NB4 (cell line): ENCODE measurements at places on chromosomes 2 and 18.

DNA sequence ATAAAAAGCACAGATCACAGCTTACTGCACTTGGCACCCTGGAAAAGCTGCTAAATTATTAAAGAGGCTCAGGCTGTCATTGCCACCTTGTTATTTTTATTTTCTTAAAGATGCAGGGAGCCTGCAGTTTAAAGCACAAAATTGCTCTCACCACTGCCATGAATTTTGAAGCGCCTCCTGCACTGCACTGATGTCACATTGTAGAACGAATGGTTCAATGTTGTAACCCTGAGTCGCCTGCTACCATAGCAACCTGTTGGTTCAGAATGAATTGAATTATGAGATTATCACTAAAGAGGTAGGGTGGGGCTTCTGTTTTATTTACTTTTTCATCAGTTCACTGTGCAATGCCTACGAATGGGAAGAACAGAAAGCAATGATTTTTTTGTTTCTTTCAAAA lies 16.5 kb downstream of the SCG2 start:
- no peak for DNase-seq

DNA sequence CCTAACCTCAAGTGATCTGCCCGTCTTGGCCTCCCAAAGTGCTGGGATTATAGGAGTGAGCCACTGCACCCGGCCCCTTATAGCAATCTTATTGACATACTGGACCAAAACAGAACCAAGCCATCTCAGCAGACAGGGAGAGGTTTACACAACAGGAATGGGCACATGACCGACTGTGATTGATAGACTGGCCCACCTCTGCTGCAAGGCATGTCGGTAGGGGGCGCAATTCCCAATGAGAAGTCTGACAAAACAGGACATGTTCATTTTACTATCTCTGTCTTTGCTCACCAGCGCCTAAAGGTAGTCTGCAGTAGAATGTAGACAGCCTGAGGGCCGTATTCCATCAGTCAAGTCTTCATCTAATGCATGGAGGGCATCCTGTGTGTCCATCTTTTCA lies 2.0 kb downstream of the LYPD6B start:
- DNase-seq: peak; percentile 84

- DNase-seq: no peak
These were observed 277.3 kb upstream of the HDAC4 start for GRCh38 chr2:239678186-239678490.

GRCh38 chr2:242054406-242054805 lies 184.9 kb downstream of the RTP5 start:
- no peak for DNase-seq

- DNase-seq: no peak
These were observed 96.8 kb upstream of the ARL4C start for GRCh38 chr2:234593636-234594035.

DNA sequence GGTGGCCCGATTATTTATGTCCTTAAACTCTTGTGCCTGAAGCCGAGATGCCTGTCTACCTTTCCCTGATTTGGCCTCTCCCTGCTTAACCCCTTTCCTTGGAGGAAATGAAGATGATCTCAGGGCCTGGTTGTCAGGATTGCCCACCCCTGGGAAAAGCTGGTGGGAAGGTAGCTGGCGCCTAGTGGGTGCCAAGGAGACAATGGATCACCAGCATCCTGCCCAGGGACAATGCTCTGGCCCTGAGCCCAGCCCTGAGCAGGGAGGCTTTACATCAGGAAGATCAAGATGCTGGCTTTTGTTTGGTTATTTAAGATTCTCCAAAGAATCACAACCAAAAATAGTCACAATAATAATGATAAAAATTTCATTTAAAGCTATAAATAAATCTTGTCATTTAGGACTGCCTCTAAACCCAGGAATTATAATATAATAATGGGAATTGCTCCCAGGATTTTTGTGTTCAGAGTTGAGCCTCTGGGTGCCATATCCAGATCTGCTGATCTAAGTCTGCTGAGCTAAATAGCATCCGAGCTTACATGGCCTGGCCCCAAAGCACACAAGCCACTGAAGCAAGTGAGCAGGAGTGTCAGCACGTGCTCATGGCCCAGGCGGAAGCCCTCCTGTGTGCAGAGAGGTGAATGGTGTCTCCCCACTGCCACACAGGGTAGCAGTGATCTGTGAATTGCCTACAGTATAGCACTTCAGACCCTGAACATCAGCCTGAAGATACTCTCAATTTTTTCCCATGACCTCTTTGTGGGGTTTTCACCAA lies 57.8 kb upstream of the MAP3K20 start:
- no peak for DNase-seq

DNA sequence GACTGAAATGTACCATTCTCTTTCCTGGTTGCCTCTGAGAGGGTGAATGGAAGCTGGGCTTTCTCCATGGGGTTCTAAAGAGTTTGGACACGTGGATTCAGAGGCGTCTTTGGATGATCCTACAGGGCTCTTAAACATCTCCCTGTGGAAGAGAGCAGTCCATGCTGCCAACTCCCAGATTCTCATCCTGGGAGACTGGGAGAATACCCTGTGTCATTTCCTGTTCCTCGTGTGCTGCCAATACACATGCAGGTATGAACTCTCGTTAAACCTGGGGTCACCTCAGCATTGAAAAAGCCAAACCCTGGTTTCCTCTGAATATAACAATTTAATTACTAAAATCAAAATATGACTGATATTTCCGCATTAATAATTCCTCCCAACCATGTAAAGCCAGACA lies 73.3 kb upstream of the NT5C1B start:
- DNase-seq: no peak

GRCh38 chr2:239297142-239298004 lies 103.4 kb downstream of the HDAC4 start:
- no peak for DNase-seq

DNA sequence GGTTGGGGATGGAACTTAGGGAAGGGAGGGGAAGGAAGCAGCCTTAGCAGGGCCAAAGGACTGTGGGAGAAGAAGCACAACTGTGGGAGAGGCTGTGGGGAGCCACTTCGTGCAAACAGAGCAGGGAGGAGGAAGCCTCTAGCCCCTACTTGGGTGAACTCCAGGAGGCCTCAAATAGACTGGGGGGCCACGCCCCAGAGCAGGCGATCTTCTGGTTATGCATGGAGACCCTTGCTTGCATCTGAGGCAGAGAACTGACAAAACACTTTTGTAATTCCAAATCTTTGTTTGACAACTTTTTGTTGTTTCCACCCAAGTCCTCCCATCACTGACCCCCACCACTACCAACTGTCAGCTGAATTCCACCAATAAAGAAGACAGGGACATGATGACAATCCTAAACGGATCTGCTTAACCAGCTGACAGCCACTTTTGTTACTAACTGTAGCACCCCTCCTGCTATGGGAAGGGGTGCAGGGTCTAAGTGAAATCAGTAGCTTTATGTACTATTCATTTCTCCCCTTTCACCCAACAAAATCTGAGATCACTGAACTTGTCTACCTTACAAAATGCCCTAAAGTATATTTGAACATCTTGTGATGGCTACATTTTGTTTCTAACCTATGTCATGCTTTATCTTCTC lies 80.5 kb upstream of the CPO start:
- no peak for DNase-seq

DNA sequence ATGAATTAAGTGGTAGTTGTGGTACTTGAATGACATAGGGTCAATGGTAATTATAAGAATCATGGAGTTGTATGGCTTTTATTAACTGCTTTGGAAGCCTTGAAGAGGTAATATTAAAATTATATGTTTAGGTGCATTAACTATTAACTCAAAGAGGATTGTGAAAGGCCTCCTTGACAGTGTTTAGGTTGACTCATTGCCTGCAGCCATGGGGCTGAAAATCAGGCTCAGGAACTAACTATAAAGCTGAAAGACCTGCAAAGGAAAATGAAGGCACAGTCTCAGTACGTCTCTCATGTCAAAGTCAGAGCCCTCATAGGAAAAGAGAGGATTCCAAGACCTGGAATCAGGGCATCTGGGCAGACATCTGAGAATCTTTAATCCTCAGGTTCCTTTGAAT lies 31.0 kb downstream of the CACNB4 start:
- no peak for DNase-seq

GRCh38 chr2:126907671-126908070 lies 9.0 kb downstream of the TEX51 start:
- DNase-seq: no peak

DNA sequence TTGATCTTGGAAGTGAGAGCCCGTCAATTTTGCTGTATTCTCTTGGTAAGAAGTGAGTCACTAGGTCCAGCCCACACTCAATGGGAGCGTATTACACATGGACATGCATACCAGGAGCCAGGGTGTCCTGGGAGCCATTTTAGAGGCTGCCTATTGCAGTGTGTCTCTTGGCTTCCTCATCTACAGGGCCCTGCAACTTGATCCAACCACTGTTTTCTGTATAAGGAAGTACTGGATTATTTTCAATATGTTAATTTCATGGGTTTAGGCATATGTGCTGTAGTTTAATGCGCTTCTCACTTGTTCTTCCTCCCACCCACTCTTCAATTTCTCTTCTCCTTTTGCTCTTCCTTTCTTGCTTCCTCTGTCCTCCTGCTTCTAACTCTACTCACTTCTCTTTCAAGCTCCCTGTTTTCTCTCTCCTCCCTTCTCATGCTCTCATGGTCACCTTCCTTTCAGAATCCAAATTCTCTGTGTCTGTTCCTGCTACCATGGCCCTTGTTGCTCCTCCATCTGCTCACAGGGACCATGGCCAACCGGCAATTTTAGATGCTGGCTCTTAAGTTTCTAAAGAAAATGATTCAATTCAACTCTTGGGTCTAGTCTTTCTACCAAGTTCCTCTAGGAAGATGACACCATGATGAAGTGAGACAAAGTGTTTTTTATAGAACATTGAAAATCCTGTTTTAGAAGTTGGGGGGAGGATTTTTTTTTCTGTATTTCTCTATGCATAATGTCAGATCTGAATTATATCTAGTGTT lies 152.0 kb upstream of the ZEB2 start:
- DNase-seq: peak; percentile 56

GRCh38 chr2:151543876-151544275 lies 134.2 kb downstream of the RIF1 start:
- no peak for DNase-seq

DNA sequence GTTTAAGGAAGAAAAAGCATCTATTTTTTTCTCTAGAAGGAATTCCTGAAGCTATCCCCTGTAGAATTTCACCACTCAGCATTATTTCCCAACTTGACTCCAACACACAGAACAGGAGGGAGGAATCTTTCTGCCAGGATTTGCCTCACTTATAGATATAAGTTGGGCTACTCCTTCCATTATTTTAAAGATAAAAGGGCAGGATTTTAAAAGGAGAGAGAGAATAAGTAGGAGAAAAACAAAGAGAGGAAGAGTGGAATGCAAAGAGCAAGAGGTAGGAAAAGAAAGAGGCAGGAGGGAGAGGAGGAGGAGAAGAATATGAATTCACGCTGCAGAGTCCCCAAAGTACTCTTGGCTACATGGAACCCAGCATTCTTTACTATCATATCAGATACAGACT lies 182.5 kb downstream of the TCF4 start:
- DNase-seq: no peak

DNA sequence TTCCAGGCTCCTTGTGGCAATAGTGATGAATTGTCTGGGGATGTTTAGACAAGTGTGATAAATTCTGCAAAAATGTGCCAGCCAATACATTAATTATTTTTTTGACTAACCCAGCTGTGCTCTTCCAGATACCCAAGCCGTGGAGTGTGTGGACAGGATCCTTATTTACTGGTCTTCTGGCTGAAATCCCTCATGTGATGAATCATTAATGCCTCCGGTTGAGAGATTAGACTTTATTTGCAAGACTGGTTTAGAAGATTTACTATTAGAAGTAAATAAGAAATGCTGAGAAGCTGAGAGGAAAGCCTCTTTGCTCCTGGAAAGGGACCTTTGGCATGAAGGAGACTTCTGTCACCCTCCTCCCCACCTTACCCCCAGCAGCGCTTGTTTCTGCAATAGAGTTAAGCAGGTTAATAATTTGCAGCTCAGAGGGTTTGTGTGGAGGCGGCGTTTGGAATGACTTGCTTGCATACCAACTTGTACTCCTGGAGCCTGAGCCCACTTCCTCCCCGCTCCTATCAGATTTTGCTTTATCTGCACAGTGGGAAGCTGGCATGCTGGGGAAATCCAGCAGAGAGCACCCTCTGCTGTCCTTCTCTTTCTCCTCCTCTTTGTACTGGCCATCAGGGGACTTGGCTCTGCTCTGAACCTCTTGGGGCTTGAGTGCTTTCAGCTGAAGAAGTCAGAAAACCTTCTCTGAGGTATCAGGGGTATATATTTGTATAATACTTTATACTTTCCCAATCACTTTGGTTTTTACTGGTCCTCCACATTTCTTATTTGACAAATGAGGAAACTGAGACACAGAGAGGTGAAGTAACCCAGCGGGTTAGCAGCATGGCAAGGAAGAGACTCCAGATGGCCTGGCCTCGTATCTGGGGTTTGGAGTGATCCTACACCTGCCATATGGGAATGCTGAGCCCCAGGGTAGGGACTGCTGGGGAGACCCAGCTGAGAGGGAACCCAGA lies 16.3 kb downstream of the SLC3A1 start:
- DNase-seq: peak; percentile 71

DNA sequence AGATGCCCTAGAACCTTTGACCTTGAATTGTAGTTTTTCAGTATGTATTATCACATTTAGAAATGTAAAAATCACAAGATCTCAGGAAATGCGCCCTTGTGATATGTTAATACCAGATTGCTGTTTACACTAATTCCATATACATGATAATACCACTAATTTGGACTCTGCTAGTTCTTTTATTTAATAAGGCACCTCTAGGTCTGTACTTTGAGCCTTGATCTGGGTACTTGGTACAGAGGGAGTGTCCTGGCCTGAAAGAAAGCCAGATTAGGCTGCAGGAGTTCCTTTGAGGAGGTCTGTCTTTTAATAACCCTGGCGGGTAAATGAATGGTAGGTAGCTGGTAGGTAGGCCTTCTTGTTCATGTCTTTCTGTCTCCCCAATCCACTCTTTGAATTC lies 26.3 kb downstream of the PLEKHA3 start:
- DNase-seq: no peak

- no peak for DNase-seq
These were observed 63.4 kb downstream of the SMAD7 start for GRCh38 chr18:48887294-48887904.

- DNase-seq: peak; percentile 71
These were observed 430.6 kb upstream of the ID2 start for GRCh38 chr2:8251291-8251690.

GRCh38 chr2:239629926-239630617 lies 229.3 kb upstream of the HDAC4 start:
- DNase-seq: no peak

- DNase-seq: peak; percentile 83
These were observed 97.6 kb downstream of the NDUFA10 start for GRCh38 chr2:239927424-239927981.

- no peak for DNase-seq
These were observed 31.8 kb downstream of the SP100 start for GRCh38 chr2:230447455-230448451.

GRCh38 chr2:16334886-16335603 lies 330.6 kb downstream of the CYRIA start:
- no peak for DNase-seq

DNA sequence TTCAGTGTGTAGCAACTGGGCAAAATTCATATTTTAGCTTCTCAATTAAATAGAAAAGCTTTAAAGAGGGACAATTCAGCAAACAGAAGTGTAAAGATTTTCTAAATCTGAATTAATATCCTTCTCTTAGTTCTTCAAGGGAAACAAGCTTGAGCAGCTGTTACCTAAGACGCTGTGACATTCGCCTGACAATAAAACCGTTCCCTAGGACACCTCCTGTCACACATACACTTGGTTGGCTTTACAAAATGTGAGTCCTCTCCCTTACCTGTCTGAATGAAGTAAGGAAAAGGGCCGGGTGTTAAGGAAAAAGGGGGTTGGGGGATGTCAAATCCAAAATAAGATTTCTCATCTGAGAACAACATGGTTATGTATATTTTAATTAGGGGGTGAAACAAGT lies 2.1 kb downstream of the SERTAD2 start:
- no peak for DNase-seq

GRCh38 chr2:45483997-45484396 lies 127.1 kb downstream of the SRBD1 start:
- no peak for DNase-seq
